ENCODE measurements at places on chromosomes 3 and 15.

DNA sequence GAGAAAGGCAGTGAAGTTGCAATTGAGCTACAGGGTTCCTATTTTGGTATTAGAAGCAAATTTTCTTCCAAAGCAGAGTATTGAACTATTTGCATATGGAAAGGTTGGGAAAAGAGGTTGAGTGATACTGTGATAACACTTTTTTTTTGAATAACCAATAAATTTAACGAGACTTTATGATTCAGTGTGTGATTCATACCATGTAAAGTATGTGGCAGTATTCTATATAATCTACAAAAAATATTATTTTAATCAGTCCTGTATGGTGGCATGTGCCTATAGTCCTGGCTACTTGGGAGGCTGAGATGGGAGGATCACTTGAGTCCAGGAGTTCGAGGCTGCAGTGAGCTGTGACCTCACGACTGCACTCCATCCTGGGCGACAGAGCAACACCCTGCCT, 206.9 kb downstream of the BBX start:
- DNase-seq, result no peak

DNA sequence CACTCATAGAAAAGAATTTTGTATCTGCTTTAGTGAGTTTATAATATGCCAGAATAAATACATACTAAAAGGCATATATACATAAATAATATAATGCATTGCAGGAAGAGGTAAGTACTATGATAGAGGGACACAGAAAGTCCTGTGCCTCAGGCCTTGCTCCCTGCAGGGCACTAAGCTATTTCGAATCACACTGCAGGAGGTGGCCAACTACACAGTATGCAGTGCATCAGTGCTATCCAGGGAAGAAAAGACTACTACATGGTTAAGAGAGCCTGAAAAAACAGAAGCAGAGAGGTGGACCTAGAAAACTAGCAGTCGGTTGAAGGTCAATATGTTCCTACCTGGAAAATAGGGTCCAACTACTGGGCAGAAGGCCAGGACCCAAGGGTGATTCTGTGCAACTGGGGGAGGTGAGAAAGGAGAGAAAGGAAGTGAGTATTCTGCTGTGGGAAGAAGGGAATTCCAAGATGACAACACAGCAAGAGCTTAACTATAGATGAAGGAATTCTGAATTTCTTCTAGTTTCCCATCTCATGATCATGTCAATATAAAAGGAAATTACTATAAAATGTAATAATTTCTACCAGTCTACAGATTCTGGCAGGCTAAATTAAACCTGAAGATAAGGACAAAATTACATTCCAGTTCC, 218.0 kb downstream of the ZBTB20 start:
- DNase-seq, result no peak

DNA sequence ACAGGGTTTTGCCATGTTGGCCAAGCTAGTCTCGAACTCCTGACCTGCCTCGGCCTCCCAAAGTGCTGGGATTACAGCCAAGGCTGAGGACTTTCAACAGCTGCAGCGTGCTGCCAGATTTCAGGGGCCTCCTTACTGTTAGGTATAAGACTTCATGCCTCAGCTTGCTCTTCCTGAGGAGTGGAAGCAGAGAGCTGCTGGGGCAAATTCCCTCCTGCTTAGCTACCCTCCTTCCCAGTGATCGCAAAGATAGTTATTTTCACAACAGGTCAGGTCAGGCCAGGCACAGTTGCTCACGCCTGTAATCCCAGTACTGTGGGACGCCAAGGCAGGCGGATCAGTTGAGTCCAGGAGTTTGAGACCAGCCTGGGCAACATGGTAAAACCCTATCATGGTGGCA, 2.6 kb upstream of the CPNE9 start:
- DNase-seq, result no peak

DNA sequence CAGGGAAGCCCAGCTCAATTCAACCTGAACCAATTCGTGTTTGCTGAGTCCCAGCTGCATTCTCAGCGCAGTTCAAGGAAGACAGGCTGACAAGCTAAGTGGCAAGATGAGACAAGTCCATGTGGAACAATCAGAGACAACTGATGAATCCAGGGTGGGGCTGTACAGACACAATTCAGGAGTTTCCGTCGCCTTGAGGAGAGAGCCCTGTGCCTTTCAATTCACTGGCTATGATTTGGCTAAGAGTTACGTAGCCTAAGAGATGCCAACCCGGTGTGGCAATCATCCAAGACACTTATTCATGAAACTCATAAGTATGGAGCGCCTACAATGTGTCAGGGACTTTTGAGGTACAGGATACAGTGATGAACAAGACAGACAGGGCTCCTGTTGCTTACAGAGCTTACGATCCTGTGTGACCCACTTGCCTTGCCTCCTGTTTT, 15.5 kb upstream of the ZBED2 start:
- no peak for DNase-seq

Data from PC-9 (cell line).